ENCODE measurements at places on chromosomes 16 and 17.

DNA sequence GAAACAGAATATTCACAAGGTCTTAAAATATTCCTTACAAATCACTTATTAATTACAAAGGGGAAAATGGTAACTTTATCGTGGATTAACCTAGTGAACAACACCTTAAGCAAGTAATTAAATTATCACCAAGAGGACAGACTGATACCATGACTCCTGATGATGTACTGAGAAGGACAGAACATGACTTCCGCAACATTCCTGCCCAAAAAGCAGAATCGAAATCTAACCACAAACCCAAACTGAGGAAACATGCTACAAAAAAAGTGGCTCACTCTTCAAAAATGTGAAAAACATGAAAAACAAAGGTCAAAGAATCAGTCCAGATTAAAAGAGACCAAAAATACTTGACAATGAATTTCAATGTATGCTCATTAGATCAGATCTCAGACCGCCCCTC lies 151.5 kb downstream of the AATF start:
- peak; percentile 88 for DNase-seq

DNA sequence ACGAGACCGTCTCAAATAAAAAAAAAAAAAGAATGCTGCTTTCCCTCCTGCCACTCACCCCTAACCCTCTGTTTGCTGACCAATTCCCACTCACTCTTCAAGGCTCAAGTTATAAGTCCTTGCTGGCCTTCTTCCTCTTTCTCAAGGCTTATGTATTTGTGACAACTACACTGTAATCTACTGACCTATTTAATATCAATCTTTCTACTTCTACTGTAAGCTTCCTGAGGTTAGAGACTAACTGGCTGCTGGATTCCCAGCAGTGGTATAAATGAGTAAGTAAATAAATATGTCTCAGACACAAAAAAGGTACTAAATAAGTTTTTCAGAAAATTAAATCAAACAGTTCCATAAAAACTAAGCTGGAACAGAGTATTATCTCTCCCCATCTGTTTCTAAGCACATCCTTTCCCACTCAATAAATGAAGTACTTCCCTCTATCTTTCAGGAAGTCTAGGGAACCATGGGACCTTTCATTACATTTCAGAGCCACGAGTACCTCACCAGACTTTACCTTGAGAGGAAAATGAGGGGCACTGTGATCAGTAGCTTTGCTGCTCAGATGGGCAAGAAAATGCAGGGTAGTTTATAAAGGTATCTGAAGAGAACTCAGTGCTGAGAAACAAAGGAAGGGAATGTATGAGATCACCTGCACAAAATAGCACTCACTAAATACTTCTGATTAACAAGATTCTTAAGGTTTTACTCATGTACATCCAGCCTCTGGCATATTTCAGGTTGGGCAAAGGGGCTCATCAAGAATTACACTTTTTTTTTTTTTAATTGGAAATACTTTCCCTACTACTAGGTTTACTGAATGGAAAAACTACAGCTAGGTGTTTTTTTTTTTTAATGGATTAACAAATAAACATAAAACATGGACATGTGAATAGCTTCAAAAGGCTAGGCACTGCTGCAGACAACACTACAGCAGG lies 10.8 kb downstream of the SSH2 start:
- peak; percentile 64 for DNase-seq

- DNase-seq = no peak
Observed at GRCh38 chr17:78522031-78522809, 55.0 kb downstream of the DNAH17 start.

- peak; percentile 94 for DNase-seq
Observed at GRCh38 chr17:48025040-48025903, 12.3 kb downstream of the COPZ2 start.

- no peak for DNase-seq
Observed at GRCh38 chr17:77214328-77214727, 73.6 kb downstream of the SEC14L1 start.

GRCh38 chr17:66040402-66040801 lies 151.5 kb downstream of the CEP112 start:
- DNase-seq = no peak

GRCh38 chr17:40373324-40373723 lies 8.8 kb upstream of the GJD3 start:
- DNase-seq = peak; percentile 68

DNA sequence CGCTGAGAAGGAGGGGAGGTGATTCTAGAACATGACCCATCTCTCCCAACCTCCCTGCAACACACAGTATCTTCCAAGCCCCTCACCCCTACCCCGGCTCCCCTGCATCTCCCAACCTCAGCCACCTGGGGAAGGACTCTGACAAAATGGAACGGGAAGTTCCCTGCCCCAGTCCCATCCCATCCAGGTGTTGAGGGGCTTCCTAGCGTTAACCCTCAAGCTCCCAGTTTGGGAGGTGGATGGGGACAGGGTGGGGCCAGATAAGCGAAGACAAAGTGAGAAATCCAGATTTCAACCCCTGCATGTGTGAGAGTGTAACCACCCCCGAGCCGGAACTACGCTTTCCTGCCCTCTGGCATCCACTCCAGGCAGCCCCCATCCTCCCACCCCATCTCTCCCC lies 1.8 kb downstream of the ZSCAN10 start:
- DNase-seq = no peak

- DNase-seq = peak; percentile 86
Observed at GRCh38 chr16:56862776-56863175, 2.2 kb upstream of the SLC12A3 start.

GRCh38 chr16:78179666-78180065 lies 80.2 kb downstream of the WWOX start:
- no peak for DNase-seq

GRCh38 chr17:75530837-75531720 lies 5.6 kb downstream of the LLGL2 start:
- no peak for DNase-seq

DNA sequence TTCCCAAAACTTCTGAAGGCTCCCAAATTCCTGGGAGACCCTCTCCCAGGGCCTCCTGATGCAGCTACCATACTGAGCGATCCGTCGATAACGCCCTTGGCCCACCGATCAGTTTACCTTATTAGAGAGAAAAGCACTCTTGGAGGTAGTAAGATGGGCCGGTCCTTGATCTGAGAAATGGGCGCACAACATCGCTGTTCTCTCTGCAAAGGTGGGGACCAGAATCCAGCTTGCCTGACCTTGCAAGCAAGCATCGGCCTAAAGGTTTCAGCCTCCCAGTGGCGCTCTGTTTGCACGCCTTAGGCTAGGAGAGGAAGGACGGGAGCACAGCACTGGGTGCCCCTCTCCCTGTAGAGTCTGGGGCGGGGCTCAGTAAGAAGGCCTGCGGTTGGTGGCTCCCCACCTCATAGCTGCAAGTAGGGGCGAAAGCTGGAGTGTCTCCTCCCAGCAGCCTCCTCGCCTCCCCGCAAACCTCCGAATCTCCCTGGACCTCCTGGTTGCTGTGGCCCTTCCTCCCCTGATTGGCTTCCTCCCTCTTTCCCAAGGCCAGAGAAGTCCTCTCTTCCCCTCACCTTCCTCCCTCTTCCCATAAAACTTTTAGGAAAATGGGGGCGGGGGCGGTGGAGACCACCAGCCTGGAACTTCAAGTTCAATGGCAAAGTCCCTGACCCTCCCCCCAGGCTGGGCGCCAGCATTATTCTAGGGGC lies at the start of gene PRAC1:
Gene PRAC1, minus strand, starts transcription at position 318 of the 707 bp plus-strand sequence. Its CDS starts 126 bp downstream, at position 192.
- no peak for DNase-seq

DNA sequence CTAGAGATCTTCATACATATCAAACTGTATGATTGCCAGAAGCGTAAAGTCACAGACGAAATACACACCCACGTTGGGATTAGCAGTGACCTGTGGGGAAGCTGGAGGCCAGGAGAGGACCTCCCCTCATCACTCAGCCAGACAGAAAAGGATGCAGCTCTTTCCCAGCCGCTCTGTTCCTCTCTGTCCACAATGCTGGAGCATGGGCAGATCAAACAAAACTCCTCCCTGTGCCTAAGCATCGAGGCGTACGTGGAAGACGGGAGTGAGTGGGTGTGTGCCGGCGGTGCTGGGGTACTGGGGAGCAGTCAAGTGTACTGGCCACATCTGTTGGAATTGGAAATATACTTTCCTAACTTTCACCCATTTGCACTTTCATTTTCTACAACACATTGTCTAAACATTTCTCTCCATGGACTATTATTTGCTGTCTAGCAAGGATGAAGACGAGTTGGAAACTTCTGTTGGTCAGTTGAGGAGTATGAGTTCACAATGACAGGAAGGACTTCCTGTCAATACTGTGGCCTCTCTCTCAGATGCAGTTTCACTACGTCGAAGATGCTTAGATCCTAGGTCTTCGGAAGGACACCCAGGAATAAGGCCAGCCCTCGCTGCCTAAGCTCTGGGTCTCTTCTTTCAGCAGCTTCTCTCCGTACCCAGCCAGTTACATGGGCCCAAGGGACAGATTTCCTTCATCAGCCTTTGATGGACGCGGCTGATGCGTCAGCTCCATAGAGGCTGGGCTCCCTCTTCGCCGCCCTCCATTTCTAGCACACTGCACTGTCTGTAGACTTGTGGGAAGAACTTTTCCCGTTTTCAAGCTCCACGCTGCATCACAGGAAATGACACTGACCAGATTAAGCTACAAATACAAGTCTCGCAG lies 30.6 kb upstream of the ENDOV start:
- DNase-seq = no peak

DNA sequence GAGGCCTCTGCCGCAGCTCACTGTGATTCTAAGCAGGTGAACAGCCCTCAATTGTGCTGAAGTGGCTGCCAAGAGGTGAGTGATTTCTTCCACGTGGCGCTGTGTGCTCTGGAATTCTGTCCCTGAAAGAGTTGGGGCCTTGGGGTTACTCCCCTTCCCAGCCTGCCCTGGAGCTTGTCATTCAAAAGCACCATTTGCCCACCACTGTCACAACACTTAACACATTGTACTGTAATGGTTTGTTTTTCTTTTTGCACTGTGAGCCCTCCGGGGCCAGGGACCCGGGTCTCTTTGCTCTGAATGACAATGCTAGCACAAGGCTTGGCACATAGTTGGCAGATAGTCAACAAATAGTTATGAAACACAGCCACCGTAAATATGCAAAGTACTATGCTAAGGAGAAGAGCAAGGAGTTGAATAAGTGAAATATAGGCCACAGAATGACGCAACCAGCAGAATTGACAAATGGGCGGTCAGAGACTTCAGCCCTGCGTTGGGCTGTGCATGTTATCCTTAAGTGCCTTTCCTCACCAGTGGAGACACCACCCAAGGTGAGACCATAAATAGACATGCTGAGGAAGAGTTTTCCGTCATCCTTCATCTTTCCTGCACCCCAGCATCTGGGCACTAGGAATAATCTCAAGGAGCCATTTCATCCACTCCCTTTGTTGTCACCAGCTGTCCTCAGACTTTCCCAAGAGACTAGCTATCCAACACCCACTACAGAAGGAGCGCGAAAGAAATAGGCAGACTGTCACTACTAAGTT lies 112.0 kb upstream of the DNAH9 start:
- peak; percentile 34 for DNase-seq

- peak; percentile 52 for DNase-seq
Observed at GRCh38 chr16:84823484-84823883, 3.7 kb downstream of the CRISPLD2 start.

DNA sequence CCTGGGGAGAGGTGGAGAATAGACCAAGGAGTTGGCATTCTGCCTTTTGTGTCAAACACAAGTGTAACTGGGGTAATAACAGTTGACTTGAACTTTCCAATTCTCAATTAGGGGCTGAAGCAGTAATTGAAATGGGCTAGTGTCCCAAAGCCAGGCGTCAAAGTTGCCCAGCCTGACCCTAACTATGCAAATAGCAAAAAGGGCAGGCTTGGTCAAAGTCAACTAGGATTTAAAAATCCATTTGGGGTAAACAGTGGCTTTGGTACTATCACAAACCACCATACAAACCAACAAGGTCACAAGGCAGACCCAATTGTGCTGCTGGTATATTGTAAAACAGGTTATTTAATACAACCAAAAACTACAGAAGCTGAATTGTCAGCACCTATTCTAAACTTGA lies 18.0 kb downstream of the NFE2L1 start:
- DNase-seq = no peak

DNA sequence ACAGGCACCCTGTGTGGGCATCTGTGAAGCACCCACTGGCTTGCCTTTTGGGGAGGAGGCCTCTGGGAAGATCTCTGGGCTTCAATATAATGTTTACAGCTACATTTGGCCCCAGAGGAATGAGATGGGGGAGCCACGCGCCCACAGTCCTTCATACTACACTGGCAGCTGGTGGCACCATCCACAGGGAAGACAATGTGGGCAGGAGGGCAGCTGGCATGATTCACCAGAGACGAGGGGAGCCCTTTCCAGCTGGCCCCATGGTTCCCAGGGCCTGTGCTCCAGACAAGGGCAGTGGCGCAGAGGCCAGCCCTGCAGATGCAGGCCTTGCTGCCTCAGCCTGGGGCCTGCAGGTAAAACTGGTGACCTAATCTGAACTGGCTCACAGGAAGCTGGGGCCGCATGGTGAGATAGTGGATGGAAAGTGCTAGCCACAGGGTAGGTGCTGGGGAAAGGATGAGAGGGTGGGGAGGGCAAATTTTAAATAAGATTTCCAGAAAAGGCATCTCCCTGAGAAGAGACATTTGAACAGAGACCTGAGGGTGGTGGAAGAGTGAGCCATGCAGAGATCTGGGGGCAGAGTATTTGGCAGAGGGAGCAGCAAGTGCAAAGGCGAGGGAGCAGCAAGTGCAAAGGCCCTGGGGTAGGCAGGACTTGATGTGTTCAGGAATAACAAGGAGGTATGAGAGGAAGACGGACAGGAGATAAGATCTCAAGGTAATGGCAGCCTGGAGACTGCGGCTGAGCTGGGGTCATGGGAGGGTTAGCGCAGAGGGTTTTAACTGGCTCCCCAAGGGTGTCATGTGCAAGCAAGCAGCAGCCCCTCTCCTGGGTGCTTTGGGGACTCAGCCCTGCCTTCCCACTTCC lies 12.1 kb upstream of the KCNJ12 start:
- DNase-seq = no peak

- no peak for DNase-seq
Observed at GRCh38 chr16:85613604-85614337, 649 bp downstream of the GSE1 start.

GRCh38 chr16:64121473-64121872 lies 1000.4 kb downstream of the CDH11 start:
- no peak for DNase-seq

- DNase-seq = no peak
Observed at GRCh38 chr17:21170809-21171208, 43.2 kb downstream of the TMEM11 start.

- peak; percentile 20 for DNase-seq
Observed at GRCh38 chr17:27793168-27793905, 7.0 kb downstream of the NOS2 start.

DNA sequence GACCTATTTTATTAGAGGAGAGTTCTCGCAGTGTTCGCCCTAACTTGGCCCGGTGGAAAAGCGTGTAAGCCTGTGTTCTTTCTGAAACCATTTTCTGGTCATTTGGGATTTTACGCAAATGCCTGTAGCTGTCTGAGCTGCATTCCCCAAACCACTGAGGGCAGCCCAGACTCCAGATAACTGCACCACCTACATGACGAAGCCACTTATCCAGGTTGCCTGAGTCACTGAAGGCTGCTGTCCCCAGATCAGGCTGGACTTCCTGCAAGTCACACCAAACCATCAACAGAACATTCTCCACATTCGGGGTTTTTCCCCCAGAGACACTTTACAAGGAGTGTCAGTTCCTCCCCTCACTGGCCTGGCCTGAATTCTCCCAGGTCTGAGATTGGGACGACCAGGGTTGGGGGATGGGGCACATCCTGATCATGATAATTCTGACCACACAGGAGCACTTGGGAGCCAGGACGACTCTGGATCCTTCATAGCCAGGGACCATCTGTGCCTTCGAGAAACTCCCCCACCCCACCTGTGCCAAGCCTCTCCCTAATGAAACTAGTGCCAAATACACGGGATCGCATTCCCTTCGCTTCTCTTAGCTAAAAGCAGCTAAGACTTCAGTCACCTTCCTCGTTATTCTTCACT lies 2.3 kb downstream of the RPRML start:
- DNase-seq = no peak

All from MV-4-11 (cell line).